Activated CD4-positive, alpha-beta T cell treated with anti-CD3 and anti-CD28 coated beads for 48 hours (primary cell): ENCODE measurements at places on chromosomes 7 and 10.
A peak's percentile ranks its signal among the peaks of the same experiment; 100 is the strongest.

GRCh38 chr7:30727061-30727945 lies 24.6 kb upstream of the INMT start:
- peak; percentile 52 for DNase-seq

DNA sequence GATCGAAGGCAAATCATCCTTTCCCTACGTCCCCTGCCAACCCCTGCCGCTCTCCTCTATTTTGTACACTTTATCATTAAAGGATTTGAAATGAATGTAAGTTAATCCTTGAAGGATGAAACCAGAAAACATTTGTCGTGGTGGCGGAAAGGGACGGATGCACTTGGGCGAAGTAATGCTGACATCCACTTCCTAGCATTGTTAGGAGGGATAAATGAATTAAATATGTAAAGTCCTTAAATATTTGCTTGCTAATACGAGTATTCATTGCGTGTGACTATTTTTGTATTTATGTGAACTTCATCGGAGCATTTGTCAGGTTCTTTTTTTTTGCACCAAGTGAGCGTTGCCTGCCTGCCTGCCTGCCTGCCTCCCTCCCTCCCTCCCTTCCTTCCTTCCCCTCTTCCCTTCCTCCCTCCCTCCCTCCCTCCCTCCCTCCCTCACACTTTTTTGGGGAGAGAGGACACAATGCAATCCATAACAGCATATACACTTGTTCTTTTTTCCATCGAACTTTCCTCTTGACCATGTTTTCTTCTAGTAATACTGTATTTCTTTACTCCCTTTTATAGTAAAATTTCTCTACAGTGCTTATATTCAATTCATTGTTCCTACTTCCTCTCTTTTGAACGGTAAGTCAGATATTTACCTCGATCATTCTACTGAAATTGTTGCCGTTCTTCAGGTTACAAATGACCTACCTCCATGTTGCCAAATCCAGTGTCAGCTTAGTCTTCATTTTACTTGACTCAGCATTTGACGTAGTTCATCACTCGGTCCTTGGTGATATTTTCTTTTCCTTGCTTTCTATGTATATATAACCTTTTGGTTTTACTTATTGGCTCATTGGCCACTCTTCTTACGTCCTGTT lies 831 bp downstream of the CCDC7 start:
- no peak for DNase-seq

DNA sequence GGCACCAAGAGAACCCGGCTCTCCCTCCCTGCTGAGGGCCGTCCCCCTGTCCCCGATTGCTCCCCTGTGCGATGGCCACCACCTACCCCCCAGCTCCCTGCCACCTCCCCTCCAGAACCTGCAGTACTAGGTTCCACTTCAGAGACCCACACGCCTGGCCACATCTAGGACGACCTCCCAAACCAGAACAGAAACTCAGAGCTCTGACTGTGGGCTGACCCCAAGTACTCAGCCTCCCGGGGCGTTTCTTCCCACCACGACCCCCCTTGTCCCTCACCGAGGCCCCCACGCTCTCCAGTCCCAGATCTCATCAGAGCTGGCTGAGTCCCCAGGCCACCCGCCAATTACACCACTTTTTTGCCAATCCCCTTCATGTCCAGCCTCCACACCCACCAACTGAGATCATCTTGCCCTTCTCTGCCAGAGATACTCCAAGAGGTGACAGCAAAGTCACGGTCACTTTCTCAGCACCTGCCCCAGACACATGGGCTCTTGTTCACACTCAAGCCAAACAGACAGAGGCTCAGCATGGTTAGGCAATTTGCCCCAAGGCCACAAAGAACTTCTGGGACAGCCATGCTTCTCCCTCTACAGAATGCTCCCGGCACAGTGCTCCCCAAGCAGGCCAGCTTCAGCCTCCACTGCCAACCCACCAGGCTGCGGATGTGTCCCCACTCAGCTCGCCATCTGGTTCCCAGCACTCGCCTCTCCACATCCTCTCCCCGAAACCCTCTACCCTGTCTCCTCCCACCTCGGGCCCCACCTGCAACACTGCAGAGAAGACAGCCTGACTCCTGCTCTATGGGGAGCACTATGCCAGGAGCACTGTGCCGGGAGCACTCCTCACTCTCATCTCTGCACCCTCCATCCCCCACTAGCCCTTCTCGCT lies 4.7 kb downstream of the TMEM120A start:
- no peak for DNase-seq

DNA sequence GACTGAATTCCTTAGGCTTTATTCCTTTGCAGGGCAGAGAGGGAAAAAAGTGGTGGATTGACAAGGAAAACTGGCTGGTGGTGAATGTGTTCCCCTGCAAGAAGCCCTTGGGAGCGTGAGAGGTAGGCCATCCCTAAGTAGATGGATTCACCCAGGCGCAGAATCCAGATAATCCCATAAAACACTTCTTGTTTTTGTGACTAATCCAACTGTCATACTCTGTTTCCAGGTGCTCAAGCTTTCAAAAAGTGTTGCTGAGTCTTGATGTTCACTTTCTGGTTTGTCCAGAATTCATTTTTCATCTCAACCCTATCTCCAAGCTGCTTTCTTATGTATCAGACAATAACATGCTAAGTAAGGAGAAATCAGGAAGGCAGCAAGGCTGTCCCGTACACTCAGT lies 250.8 kb upstream of the HABP2 start:
- DNase-seq: no peak

- DNase-seq: no peak
Measured at GRCh38 chr10:3714531-3714930, 70.5 kb downstream of the KLF6 start.

DNA sequence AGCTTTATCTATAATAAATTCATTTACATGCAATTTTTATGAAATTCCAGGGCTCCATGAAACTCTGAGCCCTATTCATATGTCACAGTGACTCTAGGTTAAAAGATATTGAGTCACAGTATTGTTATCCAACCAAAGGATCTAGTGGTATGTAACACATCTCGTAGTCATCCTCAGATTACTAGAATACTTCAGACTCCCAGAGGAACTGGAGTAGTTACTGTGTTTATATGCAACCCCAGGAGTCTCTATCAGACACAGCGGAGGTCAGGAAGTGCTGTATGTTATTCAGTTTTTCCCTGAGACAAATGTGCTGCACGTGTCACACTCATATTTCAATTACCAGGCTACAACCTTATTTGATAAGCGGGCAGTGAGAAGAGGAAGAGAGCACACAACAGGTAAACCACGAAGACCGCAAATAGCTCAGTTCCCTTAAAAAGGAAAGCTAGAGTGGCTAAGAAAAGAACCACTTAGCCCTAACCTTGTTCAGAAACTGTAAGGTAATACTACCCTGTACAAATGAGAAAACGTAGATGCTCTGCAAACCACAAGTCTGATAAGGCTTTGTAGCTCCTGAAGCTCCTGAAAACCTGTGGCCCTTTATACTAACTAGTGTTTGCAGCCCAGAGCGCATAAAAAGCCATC lies 114.0 kb upstream of the CNTNAP2 start:
- no peak for DNase-seq

DNA sequence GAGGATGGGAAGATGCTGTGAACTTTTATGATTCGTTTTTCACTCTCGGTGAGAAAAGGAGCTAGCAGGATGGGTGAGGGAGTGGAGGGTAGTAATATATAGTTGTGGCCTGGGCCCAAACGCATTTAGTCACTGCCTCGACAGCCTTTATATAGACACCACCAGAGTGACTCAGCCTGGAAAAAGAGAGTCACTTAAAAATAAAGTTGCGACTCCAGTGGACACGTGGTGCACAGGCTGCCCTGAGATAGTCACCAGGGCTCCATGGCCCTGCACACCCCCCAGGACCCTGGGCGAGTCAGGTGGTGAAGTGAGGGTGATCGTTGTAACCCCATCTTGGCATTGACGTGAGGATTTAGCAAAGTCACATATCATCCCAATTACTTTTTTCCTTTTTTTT lies 106.7 kb downstream of the CUX1 start:
- peak; percentile 44 for DNase-seq

DNA sequence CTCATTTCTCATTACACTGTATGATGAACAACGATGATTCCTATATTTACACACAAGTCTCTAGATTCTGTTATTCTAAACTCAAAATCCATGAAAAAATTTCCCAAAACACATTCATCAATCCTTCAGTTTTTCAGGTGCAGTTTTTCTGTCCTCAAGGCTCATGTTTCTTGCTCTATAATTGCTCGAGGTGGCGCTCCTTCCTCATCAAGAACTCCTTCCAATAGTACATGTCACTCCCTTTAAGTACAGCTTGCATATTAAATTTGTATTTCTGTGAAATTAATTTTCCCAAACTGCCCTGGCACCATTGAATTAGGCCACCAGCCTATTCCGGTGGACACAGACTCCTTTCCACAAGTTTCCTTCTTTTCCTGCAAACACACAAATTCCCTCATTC lies 188.7 kb upstream of the MINDY3 start:
- no peak for DNase-seq

DNA sequence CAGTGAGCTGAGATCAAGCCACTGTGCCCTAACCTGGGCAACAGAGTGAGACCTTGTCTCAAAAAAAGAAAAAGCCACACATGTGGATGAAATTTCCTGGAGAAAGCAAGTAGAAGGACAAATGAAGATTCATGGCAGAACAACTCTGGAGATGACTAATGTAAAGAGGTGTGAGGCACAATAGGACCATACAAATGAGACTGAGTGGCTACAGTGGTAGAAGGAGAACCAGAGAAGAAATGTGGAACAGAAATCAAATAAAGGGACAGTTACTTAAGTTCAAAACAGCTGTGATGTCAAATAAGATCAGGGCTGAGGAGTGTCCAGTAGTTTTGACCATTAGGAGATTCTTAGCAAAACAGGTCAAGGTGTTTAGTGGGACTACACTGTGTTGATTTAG lies 130.9 kb upstream of the CDK6 start:
- no peak for DNase-seq

GRCh38 chr10:31460242-31460641 lies 141.2 kb downstream of the ZEB1 start:
- DNase-seq: no peak

DNA sequence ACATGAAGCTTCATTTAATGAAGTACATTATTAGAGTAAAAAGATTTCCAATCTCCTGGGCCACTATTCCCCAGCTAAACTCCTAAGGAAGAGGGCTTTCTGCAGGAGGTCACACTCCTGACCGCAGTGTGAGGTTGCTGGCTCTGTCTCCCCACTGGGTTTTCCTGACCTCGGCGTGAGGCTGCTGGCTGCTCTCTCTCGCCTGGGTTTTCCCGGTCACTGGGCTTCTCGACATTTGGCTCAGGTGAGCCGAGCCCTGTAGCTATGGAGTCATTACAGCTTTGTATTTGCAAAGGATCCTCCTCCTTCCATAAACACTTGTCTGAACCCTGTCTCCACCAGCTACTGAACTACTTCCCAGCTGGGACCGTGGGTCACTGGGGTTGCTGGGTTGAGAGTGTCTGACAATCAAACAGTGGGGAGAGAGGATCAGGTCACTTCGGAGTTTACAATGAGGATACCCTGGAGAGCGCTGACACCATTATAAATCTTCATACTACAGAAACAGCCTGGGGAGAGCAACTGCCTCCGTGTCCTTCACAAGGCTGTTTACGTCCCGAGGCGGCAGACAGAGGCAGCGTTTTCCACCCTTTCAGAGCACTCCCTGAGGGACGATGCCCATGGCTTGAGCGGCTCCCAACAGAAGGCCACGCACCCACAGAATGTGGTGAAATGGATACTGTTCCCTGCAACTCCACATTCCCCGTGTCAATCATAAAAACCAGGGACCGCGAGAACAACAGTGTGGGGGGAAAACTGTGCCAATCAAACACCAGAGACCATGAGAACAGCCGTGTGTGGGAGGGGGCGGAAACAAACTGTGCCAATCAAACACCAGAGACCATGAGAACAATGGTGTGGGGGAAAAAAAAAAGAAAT lies 226.2 kb downstream of the ZMYND11 start:
- DNase-seq: no peak

GRCh38 chr7:144391823-144392255 lies 11.7 kb downstream of the NOBOX start:
- peak; percentile 10 for DNase-seq

- no peak for DNase-seq
Measured at GRCh38 chr7:134388336-134389019, 70.4 kb downstream of the AKR1B1 start.

- no peak for DNase-seq
Measured at GRCh38 chr10:50316695-50317648, 65.7 kb upstream of the ASAH2 start.

DNA sequence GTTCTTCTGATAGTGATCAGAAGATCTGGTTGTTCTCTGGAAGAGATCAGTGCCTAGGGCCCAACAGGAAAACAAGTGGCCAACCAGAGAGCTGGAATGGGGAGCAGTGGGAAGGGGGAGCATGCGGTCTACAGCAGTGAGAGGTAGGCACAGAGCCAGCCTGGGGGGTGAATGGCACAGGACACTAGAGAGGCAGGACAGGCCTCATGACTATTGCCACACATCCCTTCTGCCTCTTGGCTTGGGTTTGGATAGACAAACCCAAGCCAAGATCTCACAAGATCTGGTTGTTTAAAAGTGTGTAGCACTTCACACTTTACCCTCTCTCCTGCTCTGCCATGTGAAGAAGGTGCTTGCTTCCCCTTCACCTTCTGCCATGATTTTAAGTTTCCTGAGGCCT lies 224.4 kb downstream of the ARHGAP12 start:
- DNase-seq: no peak

GRCh38 chr10:119597405-119598186 lies 832 bp upstream of the TIAL1 start:
- DNase-seq: no peak

DNA sequence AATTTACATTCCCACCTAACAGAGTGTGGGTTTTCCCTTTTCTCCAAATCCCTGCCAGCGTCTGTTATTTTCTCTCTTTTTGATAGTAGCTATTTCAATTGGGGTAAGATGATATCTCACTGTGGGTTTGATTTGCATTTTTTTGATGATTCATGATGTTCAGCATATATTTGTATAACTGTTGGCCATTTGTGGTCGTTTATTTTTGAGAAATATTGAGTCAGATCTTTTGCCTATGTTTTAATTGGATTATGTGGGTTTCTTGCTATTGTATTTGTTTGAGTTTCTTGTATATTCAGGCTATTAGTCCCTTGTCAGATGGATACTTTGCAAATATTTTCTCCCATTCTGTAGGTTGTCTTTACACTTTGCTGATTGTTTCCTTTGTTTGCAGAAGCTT lies 193.8 kb downstream of the ABCA13 start:
- no peak for DNase-seq

GRCh38 chr7:120838281-120838682 lies 19.7 kb downstream of the TSPAN12 start:
- DNase-seq: no peak

GRCh38 chr7:8060241-8060640 lies 91.6 kb downstream of the GLCCI1 start:
- no peak for DNase-seq

GRCh38 chr7:40700653-40701421 lies 566.0 kb downstream of the SUGCT start:
- DNase-seq: peak; percentile 18

- no peak for DNase-seq
Measured at GRCh38 chr7:7792056-7792455, 73.6 kb upstream of the RPA3 start.

- DNase-seq: no peak
Measured at GRCh38 chr7:123190109-123190831, 9.5 kb downstream of the SLC13A1 start.

- DNase-seq: no peak
Measured at GRCh38 chr10:70916241-70916640, 27.9 kb upstream of the PCBD1 start.

- no peak for DNase-seq
Measured at GRCh38 chr7:96621932-96622331, 87.7 kb downstream of the SEM1 start.

GRCh38 chr7:106175507-106175906 lies 63.4 kb upstream of the SYPL1 start:
- DNase-seq: no peak

- DNase-seq: no peak
Measured at GRCh38 chr10:33493978-33494377, 159.5 kb upstream of the NRP1 start.
